ENCODE measurements at places on chromosomes 11 and 22.

DNA sequence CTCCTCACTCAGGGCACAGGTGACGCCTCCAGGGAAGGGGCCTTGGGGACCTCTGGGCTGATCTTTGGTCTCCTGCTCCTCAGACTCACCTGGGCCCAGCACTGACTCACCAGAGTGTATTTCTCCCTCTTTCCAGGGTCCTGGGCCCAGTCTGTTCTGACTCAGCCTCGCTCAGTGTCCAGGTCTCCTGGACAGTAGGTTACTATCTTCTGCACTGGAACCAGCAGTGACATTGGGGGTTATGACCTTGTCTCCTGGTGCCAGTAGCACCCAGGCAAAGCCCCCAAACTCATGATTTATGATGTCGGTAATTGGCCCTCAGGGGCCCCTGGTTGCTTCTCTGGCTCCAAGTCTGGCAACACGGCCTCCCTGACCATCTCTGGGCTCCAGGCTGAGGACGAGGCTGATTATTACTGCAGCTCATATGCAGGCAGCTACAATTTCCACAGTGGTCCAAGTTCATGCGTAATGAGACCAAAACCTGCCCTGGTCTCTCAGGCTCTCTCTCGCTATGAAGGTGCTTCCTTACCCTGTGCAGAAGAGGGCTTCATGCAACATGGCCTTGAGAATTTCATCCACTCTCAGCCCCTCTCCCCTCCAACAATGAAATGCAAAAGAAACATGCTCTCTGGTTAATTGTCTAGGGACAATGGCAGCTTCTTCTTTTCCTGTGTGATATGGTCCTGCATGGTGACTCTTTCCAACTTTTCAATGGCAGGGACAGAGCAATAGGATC is 21.0 kb upstream of the PRAME start:
- no peak for DNase-seq

DNA sequence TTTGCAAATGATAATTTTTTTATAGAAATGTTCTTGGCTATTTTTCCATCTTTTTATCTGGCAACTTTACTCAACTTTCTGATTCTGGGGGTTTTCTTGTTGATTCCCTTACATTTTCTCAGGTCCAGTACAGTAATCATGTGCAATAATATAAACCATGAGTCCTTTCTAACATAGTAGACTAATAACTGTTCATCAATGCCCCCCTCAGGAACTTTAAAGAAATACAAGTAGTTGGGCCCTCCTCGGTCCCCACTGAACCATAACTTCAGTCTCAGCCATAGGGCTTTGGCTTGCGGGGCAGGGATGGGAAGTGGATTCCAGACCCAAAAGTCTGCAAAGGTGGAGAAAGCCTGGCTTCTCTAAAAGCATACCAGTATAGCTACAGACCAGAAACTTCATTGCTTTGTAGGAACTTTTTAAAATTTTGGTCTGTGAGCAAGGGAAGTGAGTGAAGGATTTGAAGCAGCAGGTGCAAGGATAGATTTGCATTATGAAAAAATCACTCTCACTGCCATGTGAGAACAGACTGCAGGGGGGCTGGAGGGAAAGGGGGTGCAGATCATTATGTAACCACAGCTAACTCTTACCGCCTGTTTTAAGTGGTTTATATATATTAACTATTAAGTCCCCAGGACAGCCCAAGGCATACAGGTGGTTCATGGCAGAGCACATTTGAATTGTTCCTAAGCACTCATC is 10.4 kb upstream of the TUB start:
- DNase-seq = no peak

GRCh38 chr11:102014756-102015155 is 32.5 kb upstream of the CFAP300 start:
- no peak for DNase-seq

DNA sequence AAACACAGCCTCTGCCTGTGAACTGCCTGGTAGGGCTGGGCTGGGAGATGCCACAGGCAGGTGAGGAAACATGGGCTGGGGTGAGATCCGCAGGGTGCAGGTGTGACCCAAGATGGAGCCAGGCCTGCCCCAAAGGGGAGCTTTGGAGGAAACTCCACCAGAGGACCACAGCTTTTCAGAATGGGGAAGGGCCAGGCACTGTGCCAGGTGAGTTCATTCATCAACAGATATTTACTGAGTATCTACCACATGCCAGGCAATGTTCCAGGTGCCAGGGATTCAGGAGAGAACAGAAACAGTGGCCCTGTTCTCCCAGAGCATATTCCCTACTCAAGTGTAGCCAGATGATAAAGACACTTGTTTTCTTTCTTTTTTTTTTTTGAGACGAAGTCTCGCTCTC is 11.2 kb downstream of the RTN4RL2 start:
- DNase-seq = no peak

- no peak for DNase-seq
These were observed 6.3 kb downstream of the AKIP1 start for GRCh38 chr11:8917157-8917825.

DNA sequence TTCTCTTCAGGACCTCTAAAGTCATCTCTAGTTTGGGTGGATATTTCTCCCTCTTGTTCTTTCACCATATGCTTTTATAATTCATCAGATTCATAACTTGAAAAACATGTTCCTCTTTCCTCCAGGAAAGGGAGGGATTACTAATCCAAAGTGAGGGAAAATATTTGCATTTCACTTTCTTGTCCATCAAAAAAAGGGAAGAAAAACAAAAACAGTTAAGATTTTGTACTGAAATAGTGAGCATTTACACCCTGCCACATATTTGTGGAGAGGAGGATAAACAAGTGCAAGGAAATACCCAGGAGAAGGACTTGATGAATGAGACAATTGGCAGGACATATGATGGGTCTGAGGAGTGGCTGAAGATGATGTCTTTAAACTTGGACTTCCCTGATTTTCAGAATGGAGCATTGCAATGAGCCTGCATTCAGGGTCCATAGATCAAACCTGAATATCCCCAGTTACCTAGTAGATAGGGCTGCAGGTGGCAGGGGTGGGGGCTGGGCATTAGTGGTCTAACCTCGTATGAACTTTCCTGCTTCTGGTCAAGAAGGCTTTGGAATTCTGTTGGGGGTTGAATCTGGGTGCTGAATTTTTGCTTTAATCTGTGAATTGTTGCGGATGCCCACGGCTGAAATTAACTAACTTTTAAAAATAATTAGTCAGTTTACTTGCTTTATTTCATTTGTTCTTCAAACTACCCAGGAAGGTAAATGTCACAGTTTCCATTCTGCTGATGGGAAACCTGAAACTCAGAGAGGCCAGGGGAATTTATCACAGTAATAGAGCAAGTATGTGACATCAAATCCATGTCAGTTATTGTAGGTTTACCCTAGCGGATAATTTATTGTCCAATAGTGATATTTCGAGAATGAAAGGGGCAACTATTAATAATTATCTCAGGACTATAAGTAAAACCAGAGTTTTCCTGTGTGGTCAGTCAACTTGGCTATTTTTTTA is 36.9 kb upstream of the TMEM123 start:
- no peak for DNase-seq

GRCh38 chr22:44192816-44193534 is 12.2 kb downstream of the PARVG start:
- DNase-seq = no peak

DNA sequence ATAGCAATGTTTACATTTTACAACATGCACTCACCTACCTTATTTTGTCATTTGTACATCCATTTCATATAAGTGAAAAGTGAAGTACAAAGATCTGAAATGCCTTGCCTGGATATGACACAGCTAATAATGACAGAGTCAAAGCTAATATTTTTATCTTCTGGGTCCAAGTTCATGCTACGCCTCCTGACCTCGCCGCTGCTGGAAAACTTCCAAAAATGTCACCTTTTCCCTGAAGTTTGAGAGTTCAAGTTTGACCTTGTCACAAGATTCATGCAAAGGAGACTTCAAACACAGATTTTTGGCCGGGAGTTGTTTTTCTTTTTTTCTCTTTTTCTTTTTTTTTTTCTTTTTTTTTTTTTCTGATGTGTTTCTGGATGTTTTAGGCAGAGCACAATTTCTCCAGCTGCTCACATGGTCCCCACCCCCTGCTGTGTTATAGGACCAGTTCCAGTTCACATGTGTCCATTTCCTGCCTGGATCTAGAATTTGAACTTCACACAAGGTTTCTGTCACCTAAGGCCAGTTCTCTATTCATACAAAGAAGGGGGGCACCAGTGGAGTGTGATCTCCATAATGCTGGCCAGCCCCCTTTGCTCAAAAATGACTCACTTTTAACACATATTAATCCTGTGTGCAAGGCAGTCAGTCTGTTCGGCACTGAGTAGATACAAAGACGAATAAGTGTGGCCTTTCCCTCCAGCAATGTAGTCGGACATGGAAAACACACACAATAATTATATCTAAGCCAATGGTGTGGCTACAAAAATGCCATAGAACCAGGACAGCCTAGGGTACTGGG is 546.8 kb downstream of the BUD13 start:
- DNase-seq = no peak

DNA sequence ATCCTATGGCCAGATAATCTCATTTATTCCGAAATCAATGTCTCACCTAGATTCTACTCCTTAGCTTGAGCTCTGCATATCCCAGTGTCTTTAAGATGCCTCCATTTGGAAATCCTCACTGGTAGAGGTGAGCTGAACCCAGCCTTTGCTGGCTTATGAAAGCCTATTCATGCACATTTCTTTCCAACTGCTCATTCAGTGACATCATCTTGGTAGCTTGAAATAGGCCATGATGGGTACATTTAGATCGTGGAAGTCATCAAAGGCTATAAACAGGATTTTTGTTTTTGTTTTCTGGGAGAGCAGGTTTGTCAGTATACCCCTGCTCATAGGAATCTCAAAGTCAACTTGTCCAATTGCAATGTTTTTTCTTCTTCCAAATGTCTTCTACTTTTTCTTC is 6.0 kb downstream of the NXPE1 start:
- no peak for DNase-seq

DNA sequence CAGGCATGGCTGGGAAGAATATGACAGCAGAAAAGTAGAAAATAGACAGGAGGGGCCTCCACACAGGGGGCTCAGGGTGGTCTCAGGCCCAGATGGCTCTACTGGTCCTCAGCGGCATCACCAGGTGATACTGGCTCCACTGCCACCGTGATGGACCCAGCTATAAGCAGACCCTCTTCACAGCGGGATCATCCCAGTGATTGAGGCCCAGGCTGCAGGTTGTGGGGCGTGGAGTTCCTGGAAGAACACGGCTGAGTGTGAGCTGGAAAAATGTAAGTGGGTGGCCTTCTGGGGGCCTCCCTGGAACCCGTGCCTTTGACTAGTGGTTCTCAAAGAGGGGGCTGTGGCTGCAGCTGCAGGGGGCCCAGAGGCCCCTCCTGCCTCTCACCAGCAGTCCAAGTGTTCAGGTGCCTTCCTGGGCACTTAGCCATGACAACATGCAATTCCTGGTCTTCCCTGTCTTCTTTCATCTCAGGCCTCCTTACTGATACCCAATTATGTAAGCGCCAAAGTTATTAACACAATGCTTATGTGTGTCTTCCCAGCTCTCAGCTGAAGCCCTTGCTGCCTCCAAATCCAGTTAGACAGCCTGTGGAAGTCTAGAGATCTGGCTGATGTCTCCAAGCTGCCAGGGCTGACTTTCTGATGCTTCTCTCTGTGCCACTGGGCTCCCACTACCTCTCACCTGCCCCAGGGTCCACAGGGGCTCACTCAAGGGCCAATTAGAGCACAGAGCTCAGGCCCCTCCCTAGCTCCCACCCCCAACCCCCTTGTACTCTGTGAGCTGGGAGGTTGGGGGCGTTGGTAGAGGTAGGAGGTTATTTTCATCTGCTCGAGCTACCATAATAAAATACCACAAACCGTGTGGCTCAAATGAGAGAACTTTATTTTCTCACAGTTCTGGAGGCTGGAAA is 110.1 kb upstream of the LMO1 start:
- no peak for DNase-seq

Measured in MM.1S (cell line).